ENCODE measurements at places on chromosomes 1 and 21.

GRCh38 chr1:2091611-2092604 is 41.7 kb downstream of the PRKCZ start:
- no peak for DNase-seq

GRCh38 chr1:29084196-29084521 is 39.5 kb downstream of the TMEM200B start:
- no peak for DNase-seq

GRCh38 chr1:6074192-6074901 is 28.7 kb downstream of the KCNAB2 start:
- no peak for DNase-seq

DNA sequence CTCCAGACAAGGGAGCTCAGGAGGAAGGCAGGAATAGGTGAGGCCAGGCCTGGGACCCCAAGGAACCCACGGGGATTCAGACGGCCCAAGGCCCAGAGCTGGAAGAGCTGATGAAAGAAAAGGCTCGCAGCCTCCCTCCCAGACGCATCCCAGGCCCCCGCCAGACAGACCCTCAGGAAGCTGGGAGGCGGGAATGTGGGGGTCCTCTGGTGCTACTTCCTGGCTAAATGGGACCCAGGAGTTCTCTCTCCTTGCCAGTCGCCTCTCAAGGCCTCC is 430 bp downstream of the FBXO2 start:
- no peak for DNase-seq

DNA sequence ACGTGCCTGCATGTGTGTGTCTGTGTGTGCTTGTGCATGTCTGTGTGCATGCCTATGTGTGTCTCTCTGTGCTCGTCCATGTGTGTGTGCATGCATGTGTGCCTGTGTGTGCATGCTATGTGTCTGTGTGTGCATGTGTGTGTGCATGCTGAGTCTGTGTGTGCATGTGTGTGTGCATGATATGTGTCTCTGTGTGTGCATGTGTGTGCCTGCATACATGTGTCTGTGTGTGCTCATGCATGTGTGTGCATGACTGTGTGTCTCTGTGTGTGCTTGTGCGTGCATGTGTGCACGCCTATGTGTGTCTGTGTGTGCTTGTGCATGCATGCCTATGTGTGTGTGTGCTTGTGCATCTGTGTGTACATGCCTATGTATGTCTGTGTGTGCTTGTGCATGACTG is 52.3 kb downstream of the TCP10L start:
- no peak for DNase-seq

All from stimulated activated CD8-positive, alpha-beta memory T cell treated with anti-CD3 and anti-CD28 coated beads, Interleukin-7, amount 100 ng/mL, for 1 hour (primary cell).